ENCODE measurements at places on chromosomes 3 and 15.

GRCh38 chr3:182182531-182182968 is 470.8 kb downstream of the SOX2 start:
- DNase-seq = no peak

- no peak for DNase-seq
These were observed 65.8 kb downstream of the TFRC start for GRCh38 chr3:196016059-196016458.

DNA sequence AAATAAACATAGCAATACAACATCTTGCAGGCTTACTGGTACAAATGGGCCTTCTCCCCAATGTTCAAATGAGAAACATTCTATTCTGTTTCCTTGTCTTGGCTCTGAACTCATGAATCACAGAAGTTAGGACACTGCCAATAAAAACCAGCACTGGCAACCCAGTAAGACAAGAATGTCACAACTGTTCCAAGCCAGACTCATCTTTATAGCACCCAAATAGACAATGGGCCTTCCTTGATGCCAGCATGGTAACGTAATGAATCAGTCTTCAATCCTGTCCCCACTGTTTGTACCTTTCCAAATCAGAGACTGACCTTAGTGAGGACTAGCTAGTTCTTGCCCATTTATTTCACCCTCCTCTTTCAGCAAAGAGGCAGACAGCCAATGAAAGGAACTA is 14.1 kb upstream of the RPS17 start:
- no peak for DNase-seq

DNA sequence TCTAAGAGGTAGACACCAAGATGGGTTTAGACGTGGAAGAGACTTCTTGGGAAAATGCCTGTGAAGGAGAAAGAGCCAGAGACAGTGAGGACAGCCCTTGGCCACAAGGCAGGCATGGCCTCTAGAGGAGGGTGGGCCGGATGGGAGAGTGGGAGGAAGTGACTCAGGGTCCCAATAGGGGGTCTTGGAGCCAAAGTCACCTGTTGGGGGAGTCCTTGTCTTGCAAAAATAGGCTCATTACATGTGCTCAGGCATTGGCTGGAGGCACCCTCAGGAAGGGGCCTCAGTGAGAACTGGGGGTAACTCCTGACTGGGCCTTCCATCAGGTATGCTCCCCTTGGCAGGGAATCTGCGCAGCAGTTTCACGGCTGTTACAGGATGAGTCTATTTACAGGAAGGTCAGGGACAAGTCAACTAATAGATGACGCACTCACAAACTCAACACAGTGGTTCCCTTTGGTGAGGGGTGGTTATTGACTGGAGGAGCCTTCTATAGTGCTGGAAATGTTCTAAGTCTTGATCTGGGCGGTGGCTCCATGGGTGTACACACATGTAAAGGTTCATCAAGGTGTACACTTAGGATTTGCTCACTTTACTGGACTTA is 259.6 kb downstream of the XXYLT1 start:
- DNase-seq = no peak

DNA sequence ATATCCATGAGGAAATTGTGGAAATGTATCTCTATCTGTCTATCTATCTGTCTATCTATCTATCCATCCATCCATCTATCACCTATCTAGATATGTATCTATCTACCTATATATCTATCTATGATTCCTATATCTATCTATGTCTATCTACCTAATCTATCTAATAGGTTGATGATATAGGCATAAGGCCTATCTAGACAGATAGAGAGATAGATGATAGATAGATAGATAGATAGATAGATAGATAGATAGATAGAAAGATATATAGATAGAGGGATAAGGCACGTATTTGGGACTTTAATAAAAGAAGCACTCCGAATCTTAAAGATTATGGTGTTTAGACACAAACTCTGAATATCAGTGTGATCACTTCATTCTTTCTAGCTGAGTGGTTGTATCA is 58.1 kb downstream of the DIPK2A start:
- DNase-seq = no peak

DNA sequence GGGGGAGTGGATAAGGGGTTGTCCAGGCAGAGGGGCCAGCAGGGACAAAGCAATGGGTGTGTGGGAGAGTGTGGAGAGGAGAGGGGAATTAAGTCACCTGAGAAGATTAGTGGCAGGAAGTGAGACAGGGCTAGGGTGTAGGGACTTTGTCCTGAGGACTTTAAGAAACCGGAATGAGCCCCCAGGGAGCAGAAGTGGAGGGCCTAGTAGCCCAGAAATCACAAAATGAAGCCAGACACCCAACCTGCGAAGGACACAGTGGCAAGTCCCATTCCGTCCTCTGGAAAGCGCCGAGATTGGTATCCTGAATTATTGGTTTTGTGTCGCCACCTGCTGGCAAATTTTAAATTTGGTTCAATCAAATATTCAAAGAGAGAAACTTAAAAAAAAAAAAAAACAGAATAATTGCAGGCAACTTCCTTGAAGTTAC is 78.0 kb upstream of the SLC25A36 start:
- DNase-seq = peak; percentile 86

GRCh38 chr3:31230425-31231223 is 302.1 kb upstream of the STT3B start:
- no peak for DNase-seq

DNA sequence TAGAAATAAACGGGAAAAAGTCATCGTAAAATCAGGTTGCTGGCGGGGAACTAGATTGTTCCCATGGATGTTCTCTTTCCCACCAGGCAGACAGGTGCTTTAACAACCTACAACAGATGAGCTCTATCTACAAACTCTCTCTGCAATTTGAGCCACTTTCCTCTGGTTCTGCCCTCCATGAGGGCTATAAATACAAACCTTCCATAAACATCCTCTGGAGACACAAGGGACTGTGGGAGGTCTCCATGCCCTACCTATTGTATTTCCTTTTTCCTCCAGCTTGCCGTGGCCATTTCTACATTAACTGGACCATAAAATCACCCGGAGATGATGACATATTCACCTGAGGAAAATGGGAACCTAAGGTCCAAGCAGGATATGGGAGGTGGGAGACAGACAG is 151.1 kb downstream of the GABRB3 start:
- DNase-seq = no peak

DNA sequence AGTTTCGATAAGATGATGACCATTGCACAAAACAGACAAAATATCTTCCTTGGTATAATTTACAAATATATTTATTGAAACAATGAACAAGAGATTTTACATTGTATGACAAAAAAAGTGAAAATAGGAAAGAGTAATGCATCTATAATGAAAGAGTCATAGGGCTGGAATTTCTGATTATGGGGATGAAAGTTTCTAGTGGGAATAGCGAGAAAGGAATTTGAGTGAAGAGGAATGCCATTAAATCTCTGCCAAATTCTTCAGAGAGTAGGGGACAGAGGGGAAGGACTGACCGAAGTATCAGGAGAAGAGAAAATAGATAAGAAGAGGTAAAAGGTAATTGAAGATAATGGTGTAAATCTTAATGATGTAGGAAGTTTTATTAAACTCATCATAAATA is 125.4 kb downstream of the VGLL3 start:
- no peak for DNase-seq

DNA sequence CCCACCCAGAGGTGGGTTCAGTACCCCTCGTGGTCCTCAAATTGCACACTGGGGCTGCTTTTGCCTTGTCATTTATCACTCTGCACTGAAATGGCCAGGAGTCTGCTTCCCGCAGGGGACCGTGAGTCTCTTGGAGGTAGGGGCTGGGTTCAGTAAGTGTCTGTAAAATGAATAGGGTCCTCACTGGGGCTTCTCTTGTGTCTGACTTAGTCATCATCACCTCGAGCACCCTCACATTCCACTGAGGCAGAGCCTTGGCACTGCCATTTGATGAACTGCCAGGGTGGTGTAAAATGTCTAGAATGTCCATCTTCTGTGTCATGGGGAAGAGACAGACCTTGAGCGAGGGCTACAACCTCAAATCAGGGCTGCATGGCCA is 61.0 kb upstream of the RYK start:
- no peak for DNase-seq

- DNase-seq = no peak
These were observed 92.0 kb downstream of the CADM2 start for GRCh38 chr3:85050821-85051220.

DNA sequence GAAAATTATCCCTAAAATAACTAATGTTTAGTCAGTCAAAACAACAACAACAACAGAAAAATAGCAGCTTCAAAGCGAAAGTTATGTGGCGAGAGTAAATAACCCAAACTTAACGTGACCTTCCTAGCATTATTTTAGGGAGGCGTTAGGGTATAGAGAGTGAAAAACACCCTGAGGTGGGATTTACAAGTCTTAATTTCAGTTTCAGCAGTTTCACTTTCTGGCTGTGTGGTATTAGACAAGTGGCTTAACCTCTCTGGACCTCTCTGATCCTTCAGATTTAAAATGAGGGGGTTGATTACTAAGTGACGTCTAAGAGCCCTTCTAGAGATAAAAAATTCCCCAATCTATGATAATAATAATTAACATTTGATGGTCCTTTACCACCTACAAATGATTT is 291.2 kb downstream of the ZBTB20 start:
- no peak for DNase-seq

GRCh38 chr3:9149566-9149965 is 99.9 kb downstream of the SRGAP3 start:
- no peak for DNase-seq

- no peak for DNase-seq
These were observed 172.5 kb downstream of the NTRK3 start for GRCh38 chr15:88083811-88084760.

- no peak for DNase-seq
These were observed 51.0 kb upstream of the TP63 start for GRCh38 chr3:189580190-189580589.

- DNase-seq = no peak
These were observed 639 bp upstream of the POLR2M start for GRCh38 chr15:57705746-57706404.

DNA sequence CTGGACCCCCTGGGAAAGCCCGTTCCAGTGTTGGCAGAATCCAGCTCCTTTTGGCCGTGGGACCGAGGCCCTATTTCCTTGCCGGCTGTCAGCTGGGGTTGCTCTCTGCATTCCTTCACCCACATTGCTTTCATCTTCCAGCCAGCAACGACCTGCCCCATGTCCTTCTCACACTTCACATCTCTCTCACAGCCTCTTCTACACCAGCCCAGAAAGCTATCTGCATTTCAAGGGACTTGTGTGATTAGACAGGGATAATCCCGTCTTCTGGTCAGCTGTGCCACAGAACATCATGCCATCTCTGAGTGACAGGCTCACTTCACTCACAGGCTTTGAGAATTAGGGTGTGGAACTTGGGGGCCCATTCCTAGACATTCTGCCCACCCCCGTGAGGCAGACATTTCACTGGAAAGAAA is 16.4 kb downstream of the EFCC1 start:
- DNase-seq = no peak

DNA sequence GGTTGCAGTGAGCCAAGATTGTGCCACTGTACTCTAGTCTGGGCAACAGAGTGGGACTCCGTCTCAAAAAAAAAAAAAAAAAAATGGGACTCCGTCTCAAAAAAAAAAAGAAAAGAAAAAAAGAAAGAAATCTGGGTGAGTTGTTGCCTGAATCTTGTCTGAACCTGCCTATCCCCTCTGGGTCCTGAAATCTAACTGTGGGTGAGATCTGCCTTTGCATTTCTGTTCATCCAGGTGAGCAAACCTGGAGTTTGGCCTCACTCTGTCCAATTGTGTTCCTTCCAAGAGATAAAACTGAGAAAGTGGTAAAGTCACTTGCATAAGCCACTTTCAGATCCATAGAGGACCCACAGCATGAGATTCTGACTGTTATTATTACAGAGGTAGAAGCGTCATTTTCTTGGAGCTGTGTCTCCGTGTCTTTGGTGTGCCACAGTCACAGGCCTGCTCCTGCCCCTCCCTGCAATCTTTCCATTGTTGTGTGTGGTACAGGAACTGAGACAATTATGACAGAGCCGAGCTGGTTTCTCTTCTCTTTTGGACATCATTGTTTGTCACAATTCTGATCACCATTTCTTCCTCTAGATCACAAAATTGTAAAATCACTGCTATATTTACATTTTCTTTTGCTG is 235.9 kb downstream of the LPP start:
- peak; percentile 67 for DNase-seq

GRCh38 chr15:70140025-70140542 is 42.4 kb upstream of the TLE3 start:
- no peak for DNase-seq

DNA sequence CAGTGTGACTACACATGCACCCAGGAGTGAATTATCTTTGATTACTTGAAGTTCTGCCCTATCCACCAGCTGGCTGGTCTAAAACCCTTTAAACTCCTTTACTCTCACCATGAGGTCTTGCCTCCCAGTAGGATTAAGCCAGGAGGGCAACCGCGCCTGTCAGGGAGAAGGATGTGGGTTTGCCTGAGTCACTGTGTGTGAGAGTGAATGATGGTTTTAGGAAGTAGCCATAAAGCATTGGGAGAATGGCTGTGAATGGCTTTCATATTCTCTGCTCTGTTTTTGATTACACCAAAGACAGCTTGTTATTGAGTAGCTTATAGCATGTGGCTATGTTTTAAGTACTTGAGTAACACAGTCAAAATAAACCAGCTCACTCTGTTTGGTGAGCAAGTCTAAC is 637.7 kb upstream of the TBL1XR1 start:
- no peak for DNase-seq
